Lung (tissue), 17 donors: ENCODE measurements at places on chromosomes 13 and 19. TPM values are rescaled to one million over a fixed set of nuclear protein-coding genes. Genes with fewer than 3 reads are reported as not detected.

- H3K27me3 ChIP-seq: no peaks in the 10 kb centered on the region
- no peak overlapping the region for H3K4me3 ChIP-seq
- DNase-seq: no peak
Measured at GRCh38 chr13:66482836-66483235, 747.3 kb downstream of the PCDH9 start.

GRCh38 chr13:41054212-41054877, 7.0 kb upstream of the WBP4 start:
- peaks cover 49% of the 10 kb centered on the region for H3K4me1 ChIP-seq
- no peak overlapping the region for H3K4me3 ChIP-seq
- H3K27me3 ChIP-seq: no peaks in the 10 kb centered on the region
- H3K27ac ChIP-seq: peak overlapping the region; percentile 11
- peaks cover 5% of the 10 kb centered on the region for H3K36me3 ChIP-seq

DNA sequence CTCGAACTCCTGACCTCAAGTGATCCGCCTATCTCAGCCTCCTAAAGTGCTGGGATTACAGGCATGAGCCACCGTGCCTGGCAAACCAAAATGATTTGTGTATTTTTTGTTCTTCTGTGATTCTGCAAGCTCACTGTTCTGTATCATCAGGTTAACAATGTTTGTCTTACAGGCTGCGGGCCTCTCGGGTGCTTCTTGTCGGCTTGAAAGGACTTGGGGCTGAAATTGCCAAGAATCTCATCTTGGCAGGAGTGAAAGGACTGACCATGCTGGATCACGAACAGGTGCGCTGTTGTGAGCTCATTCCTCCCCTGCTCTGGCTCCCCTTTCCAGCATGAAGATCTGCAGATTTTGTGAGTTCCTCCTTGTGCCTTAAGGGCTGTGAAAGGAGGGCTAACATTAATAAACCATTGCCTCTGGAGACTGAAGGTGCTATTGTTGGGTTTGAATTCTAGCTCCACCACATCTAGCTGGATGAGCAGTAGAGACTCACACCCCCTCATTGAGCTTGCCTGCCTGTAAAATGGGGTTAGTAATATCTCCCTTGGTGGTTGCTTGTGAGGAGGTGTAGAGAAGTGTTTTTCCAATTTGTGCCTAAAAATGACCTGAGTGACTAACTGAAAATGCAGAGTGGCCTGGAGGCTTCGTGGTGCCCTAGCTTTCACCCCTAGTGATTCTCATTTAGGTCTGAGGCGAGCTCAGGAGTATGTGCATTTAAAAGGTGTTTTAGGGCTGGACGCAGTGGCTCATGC, 12.9 kb downstream of the SAE1 start:
- no peaks in the 10 kb centered on the region for H3K27me3 ChIP-seq
- peaks cover 4% of the 10 kb centered on the region for H3K4me1 ChIP-seq
- H3K27ac ChIP-seq: no peak overlapping the region
- DNase-seq: no peak

MTMR6 gene
- 16.0 TPM for polyA plus RNA-seq

GRCh38 chr19:39144290-39145071, 18.9 kb downstream of the PAK4 start:
- peak; percentile 56 for DNase-seq
- H3K36me3 ChIP-seq: peaks cover 3% of the 10 kb centered on the region
- peaks cover 19% of the 10 kb centered on the region for H3K4me1 ChIP-seq
- no peak overlapping the region for H3K4me3 ChIP-seq

DNA sequence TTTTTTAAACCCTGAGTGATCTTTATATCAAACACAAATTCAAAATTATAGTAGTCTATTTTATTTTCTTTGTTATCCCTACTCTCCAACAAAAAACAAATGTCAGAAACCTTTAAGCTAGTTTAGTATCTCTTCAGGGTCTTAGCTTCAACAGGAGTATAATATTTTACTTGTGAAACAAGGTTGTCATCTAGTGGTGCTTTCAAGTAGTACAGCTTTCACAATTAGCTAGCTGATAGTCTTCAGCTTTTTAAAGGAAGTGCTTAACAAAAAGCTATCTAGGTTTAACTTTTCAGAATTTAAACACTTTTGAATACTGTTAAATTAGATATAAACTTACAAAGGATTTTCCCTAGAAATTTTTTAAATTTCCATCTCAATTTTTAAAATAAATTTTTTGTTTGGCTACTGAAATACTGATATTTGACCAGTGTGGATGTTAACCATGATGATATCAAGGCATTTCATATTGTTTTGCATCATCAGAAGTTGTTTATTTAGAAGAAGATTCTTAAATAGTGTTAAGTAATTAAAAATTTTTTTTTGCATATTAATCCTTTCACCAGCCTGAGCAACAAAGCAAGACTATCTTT, 34.2 kb downstream of the TDRD3 start:
- H3K27me3 ChIP-seq: no peaks in the 10 kb centered on the region
- no peak for DNase-seq
- no peaks in the 10 kb centered on the region for H3K36me3 ChIP-seq
- H3K27ac ChIP-seq: no peak overlapping the region
- H3K4me1 ChIP-seq: no peaks in the 10 kb centered on the region
- no peak overlapping the region for H3K4me3 ChIP-seq

DNA sequence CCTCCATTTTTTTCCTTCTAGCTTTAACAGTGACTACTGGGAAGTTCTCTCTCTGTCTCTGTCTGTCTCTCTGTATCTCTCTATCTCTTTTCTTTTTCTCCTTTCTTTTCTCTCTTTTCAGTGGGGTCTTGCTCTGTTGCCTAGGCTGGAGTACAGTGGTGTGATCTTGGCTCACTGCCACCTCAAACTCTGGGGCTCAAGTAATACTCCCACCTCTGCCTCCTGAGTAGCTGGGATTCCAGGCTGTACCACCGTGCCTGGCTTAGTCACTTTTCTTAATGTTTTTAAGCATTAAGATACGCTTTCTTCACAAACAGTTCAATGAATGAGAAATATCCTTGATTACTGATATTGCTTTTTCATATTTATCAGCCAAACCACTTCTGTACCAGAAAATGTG, 13.1 kb downstream of the PCCA start:
- peaks cover 7% of the 10 kb centered on the region for H3K4me1 ChIP-seq
- H3K27ac ChIP-seq: no peak overlapping the region
- peaks cover 2% of the 10 kb centered on the region for H3K36me3 ChIP-seq
- no peak for DNase-seq
- H3K4me3 ChIP-seq: no peak overlapping the region

- no peak overlapping the region for H3K4me3 ChIP-seq
- no peak overlapping the region for H3K27ac ChIP-seq
Measured at GRCh38 chr13:112464720-112465119, 88.6 kb downstream of the SPACA7 start.

GRCh38 chr19:18114483-18114882, 16.9 kb downstream of the MAST3 start:
- no peak overlapping the region for H3K4me3 ChIP-seq
- no peak overlapping the region for H3K27ac ChIP-seq
- no peaks in the 10 kb centered on the region for H3K36me3 ChIP-seq
- no peaks in the 10 kb centered on the region for H3K4me1 ChIP-seq
- no peaks in the 10 kb centered on the region for H3K27me3 ChIP-seq

- H3K36me3 ChIP-seq: peaks cover 2% of the 10 kb centered on the region
- no peaks in the 10 kb centered on the region for H3K4me1 ChIP-seq
- peak; percentile 78 for DNase-seq
- no peaks in the 10 kb centered on the region for H3K27me3 ChIP-seq
- peak overlapping the region; percentile 88 for H3K4me3 ChIP-seq
Measured at GRCh38 chr19:58154287-58154678, 3.7 kb upstream of the ZNF329 start.

DNA sequence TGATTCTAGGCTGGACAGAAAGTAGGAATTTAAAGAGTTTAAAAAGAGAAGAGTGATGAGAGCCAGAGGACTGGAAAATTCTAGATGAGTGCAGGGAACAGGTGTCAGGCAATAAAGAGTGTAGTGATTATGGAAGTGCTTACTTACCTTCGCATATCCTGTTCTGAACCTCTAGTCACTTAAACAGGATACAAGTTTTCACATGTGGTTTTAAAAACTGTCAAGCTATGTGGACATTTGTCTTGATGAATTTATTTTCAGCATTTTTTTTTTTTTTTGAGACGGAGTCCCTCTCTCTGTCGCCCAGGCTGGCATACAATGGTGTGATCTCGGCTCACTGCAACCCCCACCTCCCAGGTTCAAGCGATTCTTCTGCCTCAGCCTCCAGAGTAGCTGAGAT, 34.3 kb upstream of the IL17D start:
- no peak overlapping the region for H3K4me3 ChIP-seq
- no peaks in the 10 kb centered on the region for H3K4me1 ChIP-seq
- no peak for DNase-seq
- H3K27me3 ChIP-seq: no peaks in the 10 kb centered on the region

DNA sequence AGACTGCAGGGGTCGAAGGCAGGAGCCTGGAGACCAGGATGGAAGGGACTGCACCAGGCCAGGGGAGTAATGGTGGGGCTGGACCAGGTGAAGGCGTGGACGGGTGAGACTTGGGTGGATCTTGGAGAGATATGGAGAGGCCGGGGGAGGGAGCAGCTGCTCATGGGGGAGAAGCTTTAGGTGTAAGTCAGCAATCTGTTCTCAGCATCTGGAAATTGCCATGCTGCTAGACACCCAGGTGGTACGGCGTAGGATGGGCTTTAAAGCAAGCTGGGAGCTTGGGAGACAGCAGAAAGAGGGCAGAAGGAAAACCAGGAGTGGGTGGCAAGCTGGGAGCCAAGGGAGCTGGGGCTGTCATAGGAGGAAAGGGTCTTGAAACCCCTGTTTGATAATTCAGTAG, 3.0 kb downstream of the CERS4 start:
- H3K4me1 ChIP-seq: no peaks in the 10 kb centered on the region
- DNase-seq: no peak
- H3K36me3 ChIP-seq: no peaks in the 10 kb centered on the region
- no peak overlapping the region for H3K27ac ChIP-seq
- H3K27me3 ChIP-seq: no peaks in the 10 kb centered on the region
- H3K4me3 ChIP-seq: no peak overlapping the region

OR4F17 gene
- polyA plus RNA-seq: not detected

ADAMTSL5 gene
- polyA plus RNA-seq: 1.5 TPM

- peaks cover 3% of the 10 kb centered on the region for H3K4me1 ChIP-seq
- H3K36me3 ChIP-seq: no peaks in the 10 kb centered on the region
- H3K4me3 ChIP-seq: no peak overlapping the region
Measured at GRCh38 chr19:31699421-31699820, 350.2 kb upstream of the TSHZ3 start.

CGB5 gene
- polyA plus RNA-seq: not detected

CGB1 gene
- not detected for polyA plus RNA-seq

DNA sequence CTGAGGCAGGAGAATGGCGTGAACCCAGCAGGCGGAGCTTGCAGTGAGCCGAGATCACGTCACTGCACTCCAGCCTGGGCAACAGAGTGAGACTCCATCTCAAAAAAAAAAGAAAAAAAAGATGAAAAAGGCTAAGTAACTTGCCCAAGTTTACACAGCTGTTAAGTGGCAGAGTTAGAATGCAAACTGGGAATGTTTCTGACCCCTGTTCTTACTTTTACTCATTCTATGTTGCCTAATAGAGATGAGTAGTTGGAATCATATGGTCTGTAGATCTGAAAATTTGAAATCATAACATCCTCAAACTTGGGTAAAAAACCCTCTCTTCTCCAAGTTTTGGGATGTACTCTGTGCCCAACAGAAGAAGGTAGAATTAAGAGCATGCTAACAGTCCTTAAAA, 235.8 kb upstream of the RFC3 start:
- H3K36me3 ChIP-seq: no peaks in the 10 kb centered on the region
- no peak overlapping the region for H3K4me3 ChIP-seq
- no peak overlapping the region for H3K27ac ChIP-seq

GRCh38 chr19:14383661-14384555, 2.7 kb downstream of the ADGRE5 start:
- H3K36me3 ChIP-seq: no peaks in the 10 kb centered on the region
- H3K4me1 ChIP-seq: peaks cover 11% of the 10 kb centered on the region
- peak overlapping the region; percentile 95 for H3K27ac ChIP-seq
- DNase-seq: peak; percentile 85
- peak overlapping the region; percentile 24 for H3K4me3 ChIP-seq

DNA sequence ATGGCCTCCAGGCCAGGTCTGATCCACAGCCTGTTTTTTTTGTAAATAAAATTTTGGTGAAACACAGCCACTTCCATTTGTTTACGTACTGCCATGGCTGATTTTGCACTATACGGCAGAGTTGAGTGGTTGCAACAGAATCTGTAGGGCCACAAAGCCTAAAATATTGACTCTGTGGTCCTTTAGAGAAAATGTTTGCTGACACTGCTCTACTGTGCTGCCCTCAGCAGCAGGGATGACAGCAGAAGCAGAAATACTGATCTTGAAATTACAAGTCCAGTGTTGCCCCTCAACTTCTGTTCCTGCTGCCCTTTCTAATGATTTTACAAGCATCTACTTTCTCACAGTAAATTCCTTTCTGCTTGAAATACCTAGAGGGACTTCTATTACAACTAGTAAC, 245.2 kb downstream of the RGCC start:
- no peak overlapping the region for H3K4me3 ChIP-seq
- H3K36me3 ChIP-seq: peaks cover 2% of the 10 kb centered on the region
- H3K27me3 ChIP-seq: no peaks in the 10 kb centered on the region
- H3K27ac ChIP-seq: no peak overlapping the region

LGALS14 gene
- polyA plus RNA-seq: not detected

- H3K4me1 ChIP-seq: no peaks in the 10 kb centered on the region
- no peak overlapping the region for H3K4me3 ChIP-seq
- H3K27me3 ChIP-seq: no peaks in the 10 kb centered on the region
- peaks cover 22% of the 10 kb centered on the region for H3K36me3 ChIP-seq
- H3K27ac ChIP-seq: no peak overlapping the region
Measured at GRCh38 chr19:23365222-23365621, 30.0 kb downstream of the ZNF91 start.

DNA sequence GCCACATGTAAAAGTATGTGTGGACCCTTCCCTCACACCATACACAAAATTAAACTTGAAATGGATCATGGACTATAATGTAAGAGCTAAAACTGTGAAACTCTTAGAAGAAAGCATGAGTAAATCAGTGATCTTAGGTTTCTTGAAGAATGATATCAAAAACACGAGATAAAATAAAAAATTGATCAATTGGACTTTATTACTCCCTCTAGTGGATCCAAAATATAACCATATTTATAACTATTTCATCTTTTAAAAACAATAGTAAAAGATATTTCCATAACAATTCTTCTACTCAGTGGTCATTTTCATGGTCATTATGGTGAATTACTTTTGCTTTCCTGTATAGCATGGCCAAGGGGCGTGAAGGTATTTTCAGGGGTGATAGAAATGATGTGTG, 174.6 kb upstream of the LSM14A start:
- H3K4me1 ChIP-seq: no peaks in the 10 kb centered on the region
- DNase-seq: no peak
- no peaks in the 10 kb centered on the region for H3K36me3 ChIP-seq
- H3K27me3 ChIP-seq: no peaks in the 10 kb centered on the region
